ENCODE measurements at places on chromosomes 1 and 21. TPM values are rescaled to one million over a fixed set of nuclear protein-coding genes. Genes with fewer than 3 reads are reported as not detected.

- no peaks in the 10 kb centered on the region for H3K36me3 ChIP-seq
- H3K27ac ChIP-seq = no peak overlapping the region
- H3K4me3 ChIP-seq = no peak overlapping the region
Observed at GRCh38 chr1:52877554-52877953, 35.0 kb downstream of the ZYG11A start.

GRCh38 chr1:154151311-154151710 is 3.6 kb downstream of the NUP210L start:
- H3K27ac ChIP-seq = no peak overlapping the region
- H3K4me1 ChIP-seq = no peaks in the 10 kb centered on the region
- no peak for DNase-seq
- H3K36me3 ChIP-seq = peaks cover 9% of the 10 kb centered on the region
- H3K27me3 ChIP-seq = no peaks in the 10 kb centered on the region
- H3K4me3 ChIP-seq = no peak overlapping the region

- H3K4me1 ChIP-seq = peaks cover 45% of the 10 kb centered on the region
- DNase-seq = no peak
- no peaks in the 10 kb centered on the region for H3K27me3 ChIP-seq
- no peaks in the 10 kb centered on the region for H3K36me3 ChIP-seq
- peak overlapping the region; percentile 88 for H3K4me3 ChIP-seq
Observed at GRCh38 chr1:226938903-226939437, 1.1 kb upstream of the COQ8A start.

GRCh38 chr1:220796530-220796929 is 9.8 kb downstream of the MTARC1 start:
- no peaks in the 10 kb centered on the region for H3K27me3 ChIP-seq
- peaks cover 24% of the 10 kb centered on the region for H3K36me3 ChIP-seq
- no peak for DNase-seq

GRCh38 chr1:89708751-89709375 is 75.9 kb downstream of the LRRC8C start:
- no peak overlapping the region for H3K27ac ChIP-seq
- no peaks in the 10 kb centered on the region for H3K4me1 ChIP-seq
- no peak for DNase-seq
- H3K4me3 ChIP-seq = no peak overlapping the region
- H3K27me3 ChIP-seq = no peaks in the 10 kb centered on the region

- H3K27me3 ChIP-seq = no peaks in the 10 kb centered on the region
- no peak for DNase-seq
- no peaks in the 10 kb centered on the region for H3K36me3 ChIP-seq
- no peak overlapping the region for H3K4me3 ChIP-seq
Observed at GRCh38 chr1:224500796-224501195, 66.2 kb upstream of the WDR26 start.

GRCh38 chr1:233714631-233715217 is 100.8 kb downstream of the KCNK1 start:
- peak; percentile 24 for DNase-seq
- H3K27me3 ChIP-seq = no peaks in the 10 kb centered on the region
- H3K36me3 ChIP-seq = no peaks in the 10 kb centered on the region

The TNFRSF25 gene
- total RNA-seq = 21.4 TPM
